ENCODE measurements at places on chromosomes 6 and 20. TPM values are rescaled to one million over a fixed set of nuclear protein-coding genes. Genes with fewer than 3 reads are reported as not detected.

The STMND1 gene
- total RNA-seq = not detected

The TNFRSF21 gene
- total RNA-seq = 36.0 TPM

The RUNX2 gene
- total RNA-seq = 4.9 TPM

DNA sequence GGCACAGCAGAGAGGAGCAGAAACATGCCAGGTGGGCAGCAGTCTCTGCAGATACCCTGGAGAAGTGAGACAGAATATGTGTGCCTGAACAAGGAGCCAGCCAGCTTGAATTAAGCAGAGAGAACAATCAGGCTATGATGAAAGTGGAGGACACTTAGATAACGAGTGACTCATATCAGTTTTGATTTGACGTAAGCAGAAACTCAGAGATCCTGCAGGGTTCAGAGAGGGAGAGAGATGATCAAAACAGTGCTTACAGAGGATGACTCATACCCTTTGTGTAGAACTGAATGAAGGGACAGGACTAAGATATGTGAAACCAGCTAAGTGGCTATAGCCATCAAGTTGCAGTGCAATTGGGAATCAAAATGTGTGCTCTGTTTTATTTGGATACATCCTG lies 300.7 kb downstream of the TENT5A start:
- DNase-seq = peak; percentile 87

DNA sequence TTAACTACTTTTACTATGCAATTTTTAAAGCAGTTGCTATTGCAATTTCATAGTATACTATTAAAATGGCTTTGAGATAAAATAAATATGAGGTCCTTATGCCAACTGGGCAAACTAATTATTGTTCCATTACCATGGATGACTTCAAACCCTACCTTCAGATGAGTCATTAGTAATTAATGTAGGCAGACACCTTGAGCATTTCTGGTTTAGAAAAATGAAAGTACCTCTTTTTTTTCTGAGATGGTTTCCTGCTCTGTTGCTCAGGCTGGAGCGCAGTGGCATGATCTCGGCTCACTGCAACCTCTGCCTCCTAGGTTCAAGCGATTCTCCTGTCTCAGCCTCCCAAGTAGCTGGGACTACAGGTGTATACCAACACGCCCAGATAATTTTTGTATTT lies 11.9 kb downstream of the ASF1A start:
- DNase-seq = no peak

GRCh38 chr20:44092551-44093248 lies 94.3 kb downstream of the JPH2 start:
- DNase-seq = peak; percentile 76

- DNase-seq = no peak
Measured at GRCh38 chr6:24610672-24611071, 35.3 kb downstream of the KIAA0319 start.

The OPRL1 gene
- 0.46 TPM for total RNA-seq

- DNase-seq = no peak
Measured at GRCh38 chr6:35495258-35496035, 1.4 kb downstream of the TEAD3 start.

The FGD2 gene
- total RNA-seq = not detected

GRCh38 chr20:50815162-50815989 lies 20.5 kb downstream of the BCAS4 start:
- no peak for DNase-seq

DNA sequence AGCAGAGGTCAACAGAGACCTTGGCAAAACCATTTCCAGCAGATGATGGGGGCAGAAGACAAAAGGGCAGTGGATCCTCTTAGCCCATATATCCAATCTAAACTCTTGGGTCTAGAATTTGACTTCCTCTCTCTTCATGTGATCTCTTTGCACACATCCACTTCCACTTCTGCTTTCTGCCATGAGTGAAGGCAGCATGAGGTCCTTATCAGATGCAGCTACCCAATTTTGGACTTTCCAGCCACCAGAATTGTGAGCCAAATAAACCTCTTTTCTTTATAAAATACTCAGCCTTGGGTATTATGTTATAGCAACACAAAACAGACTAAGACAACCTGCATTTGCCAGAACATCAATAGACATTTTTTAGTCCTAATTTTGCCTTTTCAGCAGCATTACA lies 191.6 kb downstream of the ADAT2 start:
- DNase-seq = no peak

DNA sequence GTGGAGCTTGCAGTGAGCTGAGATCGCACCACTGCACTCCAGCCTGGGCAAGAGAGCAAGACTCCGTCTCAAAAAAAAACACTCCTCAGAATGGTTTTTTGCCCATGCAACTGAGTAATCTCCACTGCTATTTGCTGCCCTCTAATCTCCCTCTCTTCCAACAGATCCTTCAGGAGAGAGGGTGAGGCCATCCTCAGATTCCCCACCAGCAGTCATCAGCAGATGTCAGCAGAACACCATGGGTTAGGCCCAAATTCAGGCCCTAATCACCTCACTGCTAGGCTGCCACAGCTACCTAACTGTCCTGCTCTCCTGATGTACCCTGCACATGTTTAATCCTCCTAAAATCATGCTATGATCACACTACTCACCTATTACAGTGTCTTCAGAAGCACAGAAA lies 63.2 kb upstream of the BEND6 start:
- DNase-seq = peak; percentile 29

The HLA-DMB gene
- total RNA-seq = 0.46 TPM

- no peak for DNase-seq
Measured at GRCh38 chr6:150596439-150596838, 3.2 kb upstream of the PLEKHG1 start.

DNA sequence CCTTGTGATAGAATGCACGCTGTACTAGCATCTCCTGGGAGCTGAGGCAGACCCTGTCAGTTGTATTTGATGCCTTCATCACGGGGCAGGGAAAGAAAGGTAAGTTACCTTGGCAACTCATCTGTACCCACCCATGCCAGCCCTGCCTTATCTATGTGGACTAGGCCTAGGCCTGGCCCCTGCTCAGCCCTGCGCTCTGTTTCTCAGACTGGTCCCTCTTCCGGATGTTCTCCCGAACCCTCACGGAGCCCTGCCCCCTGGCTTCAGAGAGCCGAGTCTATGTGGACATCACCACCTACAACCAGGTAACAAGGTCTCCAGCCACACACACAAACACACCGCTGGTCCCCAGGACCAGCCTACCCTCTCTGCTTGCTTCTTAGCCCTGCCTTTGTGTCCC lies 4.2 kb downstream of the PIGT start:
- DNase-seq = no peak

GRCh38 chr6:121664158-121664557 lies 228.7 kb downstream of the GJA1 start:
- no peak for DNase-seq

GRCh38 chr6:166420351-166420750 lies 37.6 kb upstream of the MPC1 start:
- no peak for DNase-seq

- DNase-seq = no peak
Measured at GRCh38 chr20:58788896-58789544, 61.7 kb downstream of the GNAS-AS1 start.

The SESN1 gene
- 4.1 TPM for total RNA-seq

DNA sequence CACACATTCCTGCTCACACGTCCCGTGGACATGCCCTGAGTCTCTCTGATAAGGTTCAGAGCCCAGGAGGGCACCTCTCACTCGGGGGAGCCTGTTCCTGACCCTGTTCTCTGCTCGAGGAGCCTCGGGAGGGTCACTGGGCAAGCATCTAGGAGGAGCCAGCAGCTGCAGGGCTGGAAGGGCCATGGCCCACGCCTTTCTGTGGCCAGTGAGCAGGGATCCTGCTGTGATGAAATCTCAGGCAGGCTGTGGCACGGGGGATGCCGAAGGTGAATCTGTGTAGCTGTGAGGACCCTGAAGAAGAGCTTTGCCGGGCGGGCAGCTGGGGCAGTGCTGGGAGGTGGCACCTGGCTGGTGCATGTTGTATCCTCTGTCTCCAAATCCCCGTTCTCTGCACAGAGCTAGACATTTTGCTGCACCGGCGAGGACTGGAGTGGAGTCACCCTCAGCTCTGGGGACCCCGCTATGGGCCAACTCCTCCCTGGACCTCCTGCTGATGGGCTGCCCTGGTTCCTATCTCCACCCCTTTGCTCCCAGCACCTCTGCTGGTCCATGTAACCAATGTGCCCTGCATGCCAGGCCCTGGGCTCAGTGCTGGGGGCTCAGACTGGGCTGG lies 7.1 kb upstream of the NPBWR2 start:
- no peak for DNase-seq

- no peak for DNase-seq
Measured at GRCh38 chr20:4787820-4788219, 66.1 kb downstream of the PRND start.

DNA sequence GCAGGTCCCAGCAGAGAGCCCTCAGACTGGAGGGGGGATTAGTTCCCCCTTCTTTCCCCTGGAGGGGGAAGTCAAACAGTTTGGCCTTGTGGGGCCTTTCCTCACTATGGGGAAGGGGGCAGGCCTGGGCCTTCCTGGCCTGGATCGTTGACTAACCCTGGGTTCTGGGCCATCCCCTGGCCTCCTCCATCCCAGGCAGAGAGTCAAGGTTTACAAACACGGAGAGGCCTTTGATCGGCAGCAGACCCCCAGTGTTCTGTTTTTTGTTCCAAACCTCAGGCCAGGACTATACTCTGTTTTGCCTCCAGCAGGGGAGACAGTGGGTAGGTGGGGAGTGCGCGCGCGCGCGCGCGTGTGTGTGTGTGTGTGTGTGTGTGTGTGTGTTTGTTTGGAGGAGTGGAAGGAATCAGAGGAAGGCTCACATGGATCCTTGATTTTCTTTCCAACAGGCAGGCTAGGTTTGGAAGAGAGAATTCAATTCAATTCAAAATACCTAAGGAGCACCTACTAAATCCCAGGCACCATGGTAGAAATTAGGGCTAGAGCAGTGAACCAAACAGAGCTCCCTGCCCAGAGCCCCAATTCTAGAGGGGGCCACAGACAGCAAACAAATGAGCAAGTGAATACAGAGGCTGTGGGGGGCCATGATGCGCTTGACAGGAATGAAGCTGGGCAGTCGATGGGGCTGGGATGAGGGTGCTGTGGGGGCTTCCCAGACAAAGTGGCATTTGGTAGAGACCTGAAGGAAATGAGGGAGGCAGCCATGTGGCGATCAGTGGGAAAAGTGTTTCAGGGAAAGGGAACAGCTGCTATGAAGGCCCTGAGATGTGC lies 14.8 kb downstream of the TP53RK start:
- no peak for DNase-seq

All from A673 (cell line).